Stimulated activated CD4-positive, alpha-beta T cell treated with anti-CD3 and anti-CD28 coated beads, Interleukin-2, amount 100 ng/mL, for 24 hours (primary cell): ENCODE measurements at places on chromosomes 2 and 18.

DNA sequence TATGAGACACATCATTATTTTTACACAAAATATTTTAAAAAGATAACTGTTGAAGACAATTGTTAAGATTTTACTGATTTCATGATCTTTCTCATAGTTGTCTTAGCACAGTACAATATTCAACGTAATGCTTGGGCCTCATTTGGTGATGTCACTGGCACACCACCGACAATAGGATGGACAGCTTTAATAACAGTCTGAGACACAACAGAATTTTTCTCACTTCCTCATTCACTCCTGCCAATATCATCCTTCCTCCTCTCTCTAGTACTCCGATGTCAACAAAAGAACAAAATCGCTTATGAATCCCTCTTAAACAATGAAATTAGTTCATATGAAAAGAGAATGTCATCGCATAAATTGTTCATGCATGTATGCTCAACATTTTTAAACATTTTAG is 461.9 kb upstream of the CDH7 start:
- no peak for DNase-seq

- no peak for DNase-seq
These were observed 75.1 kb upstream of the MAP4K4 start for GRCh38 chr2:101622210-101623030.

- no peak for DNase-seq
These were observed 246.3 kb upstream of the COL3A1 start for GRCh38 chr2:188727846-188728245.

GRCh38 chr2:163647300-163647699 is 88.5 kb downstream of the FIGN start:
- DNase-seq = no peak

DNA sequence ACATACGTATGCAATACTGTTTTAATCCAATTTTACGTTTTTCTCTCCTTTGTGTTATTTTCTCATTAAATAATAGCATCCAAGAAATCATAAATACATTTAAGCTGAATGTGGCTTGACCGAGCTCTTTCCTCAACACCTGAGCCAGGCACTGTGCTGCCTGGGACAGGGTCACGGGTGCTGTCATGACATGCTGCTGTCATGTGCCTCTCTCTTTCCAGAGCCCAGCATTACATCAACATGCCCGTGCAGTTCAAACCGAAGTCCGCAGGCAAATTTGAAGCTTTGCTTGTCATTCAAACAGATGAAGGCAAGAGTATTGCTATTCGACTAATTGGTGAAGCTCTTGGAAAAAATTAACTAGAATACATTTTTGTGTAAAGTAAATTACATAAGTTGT is 94.1 kb upstream of the LDLRAD4 start:
- DNase-seq = no peak

DNA sequence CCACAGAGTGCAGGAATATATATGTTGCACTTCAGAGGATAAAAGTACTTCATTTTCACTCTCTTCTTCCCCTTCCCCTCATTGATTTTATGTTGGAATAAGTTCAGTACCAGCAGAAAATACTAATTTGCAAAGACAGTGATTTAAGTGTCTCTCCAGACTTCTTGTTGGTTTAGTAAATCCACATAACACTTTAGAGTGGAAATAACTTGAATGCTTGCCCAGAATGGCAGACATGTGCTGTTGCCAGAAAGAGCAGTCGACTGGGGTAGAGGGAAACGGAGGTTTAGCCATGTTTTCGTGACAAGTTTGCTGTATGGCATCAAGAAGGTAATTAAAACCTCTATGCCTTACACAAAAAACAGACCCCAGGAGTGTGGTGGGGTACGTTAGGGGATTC is 246.0 kb upstream of the CXCR4 start:
- no peak for DNase-seq

DNA sequence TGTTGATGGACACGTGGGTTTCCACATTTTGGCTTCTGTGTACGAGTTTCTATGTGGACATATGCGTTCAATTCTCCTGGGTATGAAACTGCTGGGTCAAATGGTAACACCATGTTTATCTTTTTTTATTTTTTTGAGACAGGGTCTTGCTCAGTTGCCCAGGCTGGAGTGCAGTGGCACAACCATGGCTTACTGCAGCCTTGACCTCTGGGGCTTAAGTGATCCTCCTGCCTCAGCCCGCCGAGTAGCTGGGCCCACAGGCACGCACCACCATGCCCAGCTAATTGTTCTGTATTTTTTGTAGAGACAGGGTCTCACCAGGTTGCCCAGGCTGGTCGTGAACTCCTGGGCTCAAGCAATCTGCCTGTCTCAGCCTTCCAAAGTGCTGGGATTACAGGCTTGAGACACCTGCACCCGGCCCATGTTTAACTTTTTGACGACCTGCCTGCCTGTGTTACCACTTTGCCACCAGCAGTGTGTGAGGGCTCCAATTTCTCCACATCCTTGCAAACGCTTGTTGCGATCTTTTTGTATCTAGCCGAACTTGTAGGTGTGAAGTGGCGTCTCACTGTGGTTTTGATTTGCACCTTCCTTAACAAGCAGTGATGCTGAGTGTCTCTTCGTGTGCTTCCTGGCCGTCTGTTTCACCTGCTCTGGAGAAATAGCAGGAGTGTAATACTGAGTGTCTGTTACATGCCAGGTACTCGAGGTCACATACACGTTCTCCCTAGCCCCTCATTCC is 6.9 kb downstream of the HSBP1L1 start:
- DNase-seq = no peak

DNA sequence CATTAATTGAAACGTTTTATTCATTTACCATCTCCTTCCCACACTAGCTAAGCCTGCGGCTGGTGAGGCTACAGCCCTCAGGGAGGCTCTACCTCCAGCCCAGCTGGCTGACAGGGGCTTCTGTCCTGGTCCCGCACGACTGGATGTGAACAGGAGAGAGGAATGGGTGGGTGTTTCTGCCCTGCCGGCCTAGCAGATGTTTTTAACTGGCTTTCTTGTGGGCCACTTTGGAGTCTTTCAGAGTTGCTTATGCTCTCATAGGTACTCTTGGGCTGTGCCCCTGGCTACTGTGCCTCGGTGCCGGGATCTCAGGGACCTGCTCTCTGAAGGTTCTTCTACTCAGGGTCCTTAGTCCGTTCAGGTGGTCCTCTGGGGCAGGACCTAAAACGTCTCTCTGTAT is 184.3 kb upstream of the TWIST2 start:
- DNase-seq = no peak

DNA sequence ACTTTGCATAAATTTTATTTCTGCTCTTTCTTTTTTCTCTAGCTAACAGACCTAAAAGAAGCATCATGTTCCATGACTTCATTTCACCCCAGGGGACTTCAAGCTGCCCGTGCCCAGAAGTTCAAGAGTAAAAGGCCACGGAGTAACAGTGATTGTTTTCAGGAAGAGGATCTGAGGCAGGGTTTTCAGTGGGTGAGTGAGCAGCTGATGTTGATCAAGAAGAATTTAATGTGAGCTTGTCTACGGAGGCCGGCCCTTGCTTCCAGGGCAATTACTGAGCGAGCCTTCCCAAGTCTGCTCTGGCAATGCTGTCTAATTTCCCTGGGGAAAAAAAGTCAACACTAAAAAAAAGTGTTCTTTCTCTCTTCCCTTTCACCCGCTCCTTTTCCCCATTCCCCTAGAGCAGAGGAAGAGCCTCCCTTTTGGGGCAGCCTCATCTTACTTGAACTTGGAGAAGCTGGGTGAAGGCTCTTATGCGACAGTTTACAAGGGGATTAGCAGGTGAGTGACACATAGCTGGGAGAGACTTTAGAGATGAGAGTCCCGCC is 1.2 kb downstream of the CDK15 start:
- no peak for DNase-seq

DNA sequence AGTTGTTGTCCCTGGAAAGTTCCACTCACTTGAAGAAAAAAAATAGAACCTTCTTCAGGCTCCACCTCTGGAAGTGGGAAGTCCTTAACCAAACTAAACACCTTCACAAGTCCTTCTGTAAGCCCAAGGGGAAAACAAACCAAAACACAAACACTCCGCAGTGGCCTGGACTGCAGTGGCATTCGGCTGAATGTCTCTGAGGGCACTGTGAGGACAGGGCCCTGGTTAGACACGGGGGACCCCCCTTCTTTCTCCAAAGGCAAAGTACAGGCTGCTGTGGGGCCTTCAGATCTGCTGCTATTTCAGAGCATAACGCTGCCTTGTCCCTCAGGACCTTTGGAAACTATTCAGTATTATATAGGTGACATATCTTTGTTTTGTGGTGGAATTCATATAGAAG is 28.1 kb downstream of the FOSL2 start:
- DNase-seq = no peak

- no peak for DNase-seq
These were observed 207.8 kb downstream of the CYP26B1 start for GRCh38 chr2:71939588-71940535.

GRCh38 chr2:84450288-84451227 is 8.5 kb downstream of the SUCLG1 start:
- no peak for DNase-seq

- no peak for DNase-seq
These were observed 921.9 kb downstream of the CCDC85A start for GRCh38 chr2:57105694-57106093.

GRCh38 chr2:42390401-42390969 is 29.5 kb upstream of the COX7A2L start:
- no peak for DNase-seq

DNA sequence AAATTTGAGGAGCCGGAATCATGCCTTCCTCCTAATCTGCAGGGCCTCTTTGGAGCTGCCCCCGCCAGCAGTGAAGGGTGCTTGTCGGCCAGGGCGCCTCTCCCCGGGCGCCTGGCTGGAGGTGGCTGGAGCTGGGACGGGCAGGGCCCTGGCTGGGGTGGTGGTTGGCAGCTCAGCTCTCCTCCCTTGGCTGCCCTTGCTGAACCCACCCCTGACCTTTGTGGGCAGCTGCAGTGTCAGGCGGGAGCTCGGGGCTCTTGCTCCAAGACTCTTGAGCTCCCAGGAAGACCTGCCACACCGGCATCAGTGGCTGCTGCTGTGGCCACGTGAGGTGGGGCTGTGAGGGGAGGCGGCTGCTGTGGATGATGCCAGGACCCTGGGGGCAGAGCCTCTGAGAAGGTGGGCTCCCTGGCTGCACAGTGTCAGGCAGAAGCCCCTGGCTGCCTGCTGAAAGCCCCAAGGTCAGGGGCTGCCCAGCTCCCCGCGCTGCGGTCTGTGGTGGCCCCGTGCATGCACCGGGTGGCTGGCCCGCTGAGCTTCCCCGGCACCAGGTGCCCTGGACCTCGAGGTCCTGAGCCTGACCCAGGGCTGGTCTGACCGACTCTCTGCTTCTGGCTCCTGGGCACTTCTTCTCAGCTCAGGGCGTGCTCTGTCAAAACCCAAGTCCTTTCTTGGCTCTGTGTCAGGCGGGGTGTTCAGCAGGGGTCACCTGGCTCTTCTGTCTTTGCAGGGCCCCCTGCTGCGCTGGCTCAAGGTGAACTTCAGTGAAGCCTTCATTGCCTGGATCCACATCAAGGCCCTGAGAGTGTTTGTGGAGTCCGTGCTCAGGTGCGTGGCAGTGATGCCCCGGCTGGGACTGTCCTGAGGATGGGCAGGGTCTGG is 34.5 kb downstream of the PDIA6 start:
- DNase-seq = no peak

DNA sequence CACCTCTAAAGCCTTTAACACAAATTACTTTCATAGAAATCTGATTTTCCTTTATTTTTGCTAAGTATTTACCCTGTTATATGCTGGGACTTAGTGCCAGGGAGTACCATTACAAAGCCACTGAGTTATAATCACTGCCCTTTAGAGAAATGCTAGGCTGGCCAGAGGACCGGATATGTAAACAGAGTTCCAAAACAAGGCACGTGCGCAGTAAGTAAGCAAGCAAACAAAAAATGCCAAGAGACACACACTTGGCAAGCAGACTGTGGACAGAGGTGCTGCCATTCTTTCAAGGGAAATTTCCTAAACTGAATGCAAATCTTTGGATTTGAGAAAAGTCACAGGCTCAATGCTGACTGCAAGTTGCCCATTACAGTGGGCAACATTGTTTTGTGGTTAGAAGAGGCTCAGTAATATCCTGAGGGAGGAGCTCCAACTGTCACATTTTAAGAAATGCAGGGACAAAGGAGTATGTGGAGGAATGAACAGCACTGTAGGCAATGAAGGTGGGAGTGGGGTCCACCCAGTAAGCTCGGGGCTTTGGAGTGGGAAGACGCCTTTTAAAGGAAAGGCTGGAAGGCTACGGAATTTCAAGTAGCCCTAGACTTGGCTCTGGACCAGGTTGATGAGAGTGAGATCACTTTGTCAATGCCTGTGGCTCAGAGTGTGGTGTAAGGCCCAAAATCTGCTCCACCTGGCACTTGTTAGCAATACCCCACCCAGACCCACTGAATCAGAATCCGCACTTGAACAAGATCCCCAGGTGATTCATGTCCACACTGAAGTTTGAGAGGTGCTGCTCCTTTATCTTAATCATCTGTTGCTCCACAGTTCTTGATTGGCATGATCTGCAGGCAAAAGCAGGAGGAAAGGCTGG is 2.1 kb upstream of the PARD6G start:
- no peak for DNase-seq

DNA sequence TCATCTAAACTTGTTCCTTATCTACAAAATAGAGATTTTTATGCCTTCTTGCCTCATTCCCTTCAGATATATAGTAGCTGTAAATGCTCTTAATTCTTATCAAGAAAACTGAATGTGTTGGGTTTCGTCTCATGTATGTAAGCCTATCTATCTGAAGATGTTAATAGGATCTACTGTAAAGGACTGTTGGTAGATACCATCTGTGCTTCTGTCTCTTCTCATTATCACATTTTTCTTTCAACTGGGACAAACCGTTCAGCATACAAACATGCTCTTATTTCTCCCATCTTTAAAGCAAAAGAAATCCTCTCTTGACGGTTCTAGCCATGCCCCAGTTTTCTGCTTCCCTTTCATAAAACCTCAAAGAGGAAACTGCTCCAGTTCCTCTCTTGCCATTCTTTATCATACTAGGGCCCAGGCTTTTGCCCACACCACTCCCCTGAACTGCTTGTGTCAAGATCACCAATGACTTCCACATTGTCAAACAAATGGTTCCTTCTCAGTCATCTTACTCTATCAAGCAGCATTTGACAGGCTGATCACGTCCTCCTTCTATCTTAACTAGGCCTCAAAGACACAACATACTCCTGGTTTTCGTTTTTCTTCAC is 88.7 kb downstream of the ARHGEF33 start:
- no peak for DNase-seq
